ENCODE measurements at places on chromosomes 3 and 15.

- H3K36me3 ChIP-seq = no peaks in the 10 kb centered on the region
- no peak overlapping the region for H3K27ac ChIP-seq
- no peaks in the 10 kb centered on the region for H3K27me3 ChIP-seq
- no peaks in the 10 kb centered on the region for H3K4me1 ChIP-seq
- H3K4me3 ChIP-seq = no peak overlapping the region
These were observed 103.1 kb downstream of the CNTN6 start for GRCh38 chr3:1195947-1196346.

- peak overlapping the region; percentile 24 for H3K4me3 ChIP-seq
- H3K27ac ChIP-seq = peak overlapping the region; percentile 60
- DNase-seq = no peak
These were observed 5.9 kb upstream of the ITPKA start for GRCh38 chr15:41487802-41488201.

DNA sequence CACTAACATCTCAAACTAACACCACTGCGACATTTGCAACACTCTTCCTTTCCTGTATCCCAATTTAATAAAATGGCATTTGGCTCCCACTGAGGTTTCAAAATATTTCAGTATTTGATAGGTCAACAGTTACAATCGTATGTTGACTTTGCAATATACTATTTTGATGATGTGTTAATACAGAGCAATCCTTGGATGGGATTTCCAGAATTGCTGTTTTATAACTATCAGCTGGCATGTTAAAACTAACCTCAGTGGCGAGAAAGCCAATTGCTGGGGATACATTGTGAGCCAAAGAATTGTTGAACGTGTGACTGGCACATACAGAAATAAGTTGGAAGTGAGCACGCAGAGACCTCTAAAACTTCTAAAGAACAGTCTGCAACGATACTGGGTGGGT, 226.1 kb upstream of the LYSMD4 start:
- H3K4me3 ChIP-seq = no peak overlapping the region
- H3K36me3 ChIP-seq = no peaks in the 10 kb centered on the region
- peaks cover 4% of the 10 kb centered on the region for H3K27me3 ChIP-seq
- DNase-seq = no peak
- H3K27ac ChIP-seq = no peak overlapping the region

DNA sequence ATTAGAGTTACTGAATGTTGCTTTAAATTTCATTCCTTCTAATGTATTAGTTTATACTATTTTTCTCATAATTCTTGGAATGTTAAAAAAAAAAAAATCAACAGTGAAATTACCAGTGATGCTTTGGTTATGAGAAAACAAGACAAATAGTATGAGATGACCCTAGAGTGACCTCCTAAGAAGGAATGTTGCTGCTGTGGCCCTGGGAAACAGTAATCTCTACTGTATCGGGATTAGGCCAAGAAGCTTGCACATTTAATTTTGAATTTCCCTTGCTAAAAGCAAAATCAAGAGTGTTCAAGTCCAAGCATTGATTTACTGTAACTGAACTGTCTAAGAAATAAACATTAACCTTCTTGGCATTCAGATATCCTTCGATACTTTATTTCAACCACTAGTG, 18.1 kb downstream of the TOPBP1 start:
- H3K36me3 ChIP-seq = peaks cover 78% of the 10 kb centered on the region
- no peaks in the 10 kb centered on the region for H3K27me3 ChIP-seq
- DNase-seq = no peak
- H3K4me3 ChIP-seq = no peak overlapping the region
- H3K4me1 ChIP-seq = peaks cover 8% of the 10 kb centered on the region

DNA sequence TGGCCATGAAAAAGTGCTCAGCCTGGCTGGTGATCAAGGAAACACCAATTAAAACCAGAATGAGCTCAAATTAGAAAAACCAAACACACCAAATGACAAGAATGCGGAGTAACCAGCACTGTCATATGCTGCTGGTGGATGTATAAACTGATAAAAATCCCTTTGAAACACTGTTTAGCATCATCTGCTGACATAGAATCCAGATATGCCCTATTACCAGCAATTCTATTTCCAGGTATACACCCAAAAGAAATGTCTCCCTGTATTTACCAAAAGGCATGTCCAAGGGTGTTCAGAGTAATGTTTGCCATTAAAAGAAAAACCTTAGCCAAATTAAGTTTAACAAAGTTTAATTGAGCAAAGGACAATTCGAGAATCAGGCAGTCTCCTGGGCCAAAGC, 138.6 kb downstream of the FMN1 start:
- H3K27ac ChIP-seq = no peak overlapping the region
- peaks cover 6% of the 10 kb centered on the region for H3K27me3 ChIP-seq
- no peaks in the 10 kb centered on the region for H3K36me3 ChIP-seq
- no peak overlapping the region for H3K4me3 ChIP-seq

DNA sequence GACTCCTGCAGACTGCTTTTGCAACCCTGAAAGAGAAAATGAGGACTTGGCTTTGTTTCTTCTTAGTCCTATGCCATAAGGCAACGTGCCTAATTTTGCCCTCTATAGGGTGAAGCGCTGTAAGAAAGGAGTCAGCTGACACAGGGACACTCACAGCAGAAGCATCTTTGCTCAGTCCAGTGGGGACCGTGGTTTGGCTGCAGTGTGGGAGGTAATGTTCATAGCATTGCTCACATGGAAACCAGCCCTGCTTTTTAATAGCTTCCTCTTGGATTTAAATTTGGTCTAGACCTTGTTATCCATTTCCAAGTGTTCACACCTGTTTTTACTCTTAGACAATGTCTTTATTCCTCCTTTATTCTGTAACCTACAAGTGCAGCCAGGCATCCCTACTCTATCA, 1032.1 kb downstream of the NTRK3 start:
- DNase-seq = no peak
- no peaks in the 10 kb centered on the region for H3K27me3 ChIP-seq
- no peaks in the 10 kb centered on the region for H3K4me1 ChIP-seq

GRCh38 chr3:40116478-40117177, 192.9 kb upstream of the EIF1B start:
- H3K4me1 ChIP-seq = no peaks in the 10 kb centered on the region
- no peaks in the 10 kb centered on the region for H3K36me3 ChIP-seq
- DNase-seq = no peak

DNA sequence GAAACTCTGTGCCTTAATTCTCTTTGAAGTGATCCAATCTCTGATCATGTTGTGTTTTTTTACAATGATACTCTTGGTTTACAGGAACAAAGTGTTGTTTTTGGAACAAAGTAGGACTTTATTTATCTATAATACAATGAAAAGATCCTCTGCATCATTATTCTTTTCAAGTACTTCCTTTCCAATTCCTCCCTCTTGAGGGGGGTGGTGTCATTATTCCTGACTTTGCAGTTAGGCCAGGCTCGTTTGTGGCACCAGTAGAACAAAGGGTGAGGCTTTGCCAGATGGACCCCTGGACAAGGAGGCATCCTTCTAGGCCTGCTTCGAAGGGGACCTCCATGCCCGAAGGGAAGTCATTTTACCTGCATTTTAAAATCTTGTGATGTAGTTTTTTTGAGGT, 41.7 kb upstream of the ZBTB38 start:
- no peaks in the 10 kb centered on the region for H3K36me3 ChIP-seq
- no peak for DNase-seq
- H3K4me3 ChIP-seq = no peak overlapping the region
- peaks cover 2% of the 10 kb centered on the region for H3K4me1 ChIP-seq
- H3K27me3 ChIP-seq = no peaks in the 10 kb centered on the region

- H3K27ac ChIP-seq = no peak overlapping the region
- H3K36me3 ChIP-seq = peaks cover 50% of the 10 kb centered on the region
These were observed 5.2 kb downstream of the ARPP19 start for GRCh38 chr15:52563501-52564060.

- no peak overlapping the region for H3K27ac ChIP-seq
- no peak overlapping the region for H3K4me3 ChIP-seq
- no peak for DNase-seq
- H3K27me3 ChIP-seq = no peaks in the 10 kb centered on the region
These were observed 887.0 kb downstream of the ROBO1 start for GRCh38 chr3:78880603-78881461.

- peaks cover 3% of the 10 kb centered on the region for H3K36me3 ChIP-seq
- no peak overlapping the region for H3K4me3 ChIP-seq
- no peak for DNase-seq
- H3K4me1 ChIP-seq = no peaks in the 10 kb centered on the region
- no peak overlapping the region for H3K27ac ChIP-seq
These were observed 43.6 kb upstream of the PIAS1 start for GRCh38 chr15:68010361-68011153.

DNA sequence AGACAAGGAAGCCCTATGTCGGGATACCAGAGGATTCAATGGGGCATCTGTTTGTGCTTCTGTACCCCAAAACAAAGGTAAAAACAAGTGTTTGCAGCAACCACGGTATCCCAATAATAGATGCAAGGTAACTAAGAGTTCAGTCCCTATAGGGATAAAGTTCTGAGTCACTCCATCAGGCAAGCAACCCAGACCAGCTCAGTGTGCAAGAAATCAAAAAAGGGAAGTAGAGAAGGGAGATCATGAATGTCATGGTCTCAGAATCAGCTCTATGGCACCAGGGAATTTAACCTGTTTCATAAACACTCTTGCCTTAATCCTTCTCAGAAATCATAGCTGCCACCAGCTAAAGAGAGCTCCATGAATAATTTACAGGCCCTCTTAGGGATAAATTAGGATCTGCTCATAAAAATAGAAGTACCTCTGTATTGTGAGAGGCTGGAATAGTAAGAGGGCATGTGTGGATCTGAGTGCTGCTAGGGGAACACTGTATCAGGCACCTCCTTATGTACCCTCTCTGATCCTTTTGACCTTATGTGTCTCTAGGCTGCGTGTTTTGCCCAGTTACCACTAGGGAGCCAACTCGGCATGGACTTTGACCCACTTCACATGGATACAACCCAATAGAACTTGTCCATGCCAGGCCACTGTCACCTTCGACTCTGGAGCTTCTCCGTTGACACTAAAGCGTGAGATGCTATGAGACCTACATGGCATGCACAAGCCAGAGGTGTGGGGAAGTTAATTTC, 754.6 kb downstream of the AGBL1 start:
- no peaks in the 10 kb centered on the region for H3K36me3 ChIP-seq
- H3K27me3 ChIP-seq = no peaks in the 10 kb centered on the region
- H3K4me3 ChIP-seq = no peak overlapping the region
- no peak overlapping the region for H3K27ac ChIP-seq
- DNase-seq = no peak

DNA sequence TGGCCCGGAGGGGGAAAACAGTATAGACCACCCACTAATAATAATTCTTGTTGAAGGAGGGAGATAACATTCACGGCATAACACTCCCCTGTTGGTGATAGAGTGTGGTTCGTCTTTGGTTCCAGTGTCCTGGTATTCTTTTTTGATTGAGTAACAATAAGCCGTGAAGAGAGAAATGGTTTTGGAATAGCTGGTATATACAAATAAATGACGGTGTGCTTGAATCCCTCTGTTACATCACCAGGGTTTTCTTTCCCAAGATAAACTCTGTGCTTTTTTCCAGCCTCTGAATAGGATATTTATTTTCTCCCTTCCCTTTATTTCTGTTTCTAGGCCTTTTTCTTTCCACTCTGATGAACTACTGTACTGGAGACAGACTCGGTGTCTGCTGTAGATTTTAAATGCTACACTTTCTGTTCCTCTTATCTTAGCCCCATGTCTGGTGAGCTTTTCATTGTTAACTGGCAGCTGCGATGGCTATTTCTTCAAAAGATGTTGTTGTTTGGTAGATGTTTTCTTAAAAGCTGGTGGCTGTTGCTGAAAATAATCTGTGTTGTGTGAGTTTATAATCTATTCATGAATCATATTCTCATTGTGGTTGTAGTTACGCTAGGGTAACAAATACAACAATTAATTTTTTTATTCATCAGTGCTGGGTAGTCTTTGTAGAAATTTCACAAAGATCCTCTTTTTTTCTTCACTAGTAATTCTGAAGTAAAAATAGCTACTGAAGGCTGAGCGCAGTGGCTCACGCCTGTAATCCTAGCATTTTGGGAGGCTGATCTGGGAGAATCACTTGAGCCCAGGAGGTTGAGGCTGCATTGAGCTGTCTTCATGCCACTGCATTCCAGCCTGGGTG, 15.5 kb upstream of the SCAANT1 start:
- H3K4me1 ChIP-seq = peaks cover 21% of the 10 kb centered on the region
- H3K27ac ChIP-seq = no peak overlapping the region

GRCh38 chr3:43287500-43287873, 1.1 kb downstream of the SNRK start:
- peaks cover 35% of the 10 kb centered on the region for H3K36me3 ChIP-seq
- H3K27ac ChIP-seq = peak overlapping the region; percentile 94
- H3K4me1 ChIP-seq = peaks cover 44% of the 10 kb centered on the region
- H3K4me3 ChIP-seq = peak overlapping the region; percentile 92
- peaks cover 5% of the 10 kb centered on the region for H3K27me3 ChIP-seq
- DNase-seq = no peak

DNA sequence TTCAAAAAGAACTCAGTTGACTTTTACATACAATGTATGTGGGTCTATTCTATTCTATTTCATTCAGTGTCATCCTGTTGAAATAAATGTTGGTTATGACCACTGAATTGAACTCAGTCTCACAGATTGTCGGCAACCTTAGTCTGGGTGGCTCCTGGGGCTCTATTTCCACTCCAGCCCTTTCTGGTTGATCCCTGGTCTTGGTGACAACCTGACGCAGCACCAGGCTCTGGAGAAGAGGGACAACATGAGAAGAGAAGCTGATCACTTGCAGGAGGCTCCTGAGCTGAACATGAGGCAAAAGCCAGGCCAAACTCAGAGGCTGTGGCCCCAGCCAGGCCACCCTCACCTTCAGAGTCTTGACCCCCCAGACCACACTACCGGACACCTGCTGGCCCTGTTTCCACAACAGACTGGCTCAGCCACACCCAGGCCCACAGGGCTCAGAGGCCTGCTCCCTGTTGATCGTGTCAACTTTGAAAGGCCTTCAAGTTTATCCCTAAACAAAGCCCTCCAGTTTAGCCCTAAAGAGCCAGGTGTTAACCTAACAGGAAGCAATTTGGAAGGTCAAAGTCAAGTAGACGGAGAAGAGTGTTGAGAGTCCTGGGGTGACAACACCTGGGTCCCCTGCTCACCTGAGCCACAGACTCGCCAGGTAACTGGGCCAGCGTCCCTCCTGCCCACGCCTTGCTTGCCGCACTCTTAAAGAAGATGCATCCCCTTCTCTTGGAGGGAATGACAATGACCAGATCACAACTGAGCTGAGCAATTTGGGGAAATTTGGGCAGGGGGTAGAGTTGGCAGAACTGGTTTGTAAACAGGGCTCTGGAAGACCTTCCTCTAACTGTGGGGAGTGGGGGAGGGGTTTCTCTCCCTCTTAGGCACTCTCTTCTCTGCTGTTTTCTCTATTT, 15.4 kb upstream of the MUC20 start:
- H3K4me1 ChIP-seq = no peaks in the 10 kb centered on the region
- no peak overlapping the region for H3K4me3 ChIP-seq
- no peak overlapping the region for H3K27ac ChIP-seq
- no peaks in the 10 kb centered on the region for H3K36me3 ChIP-seq
- no peaks in the 10 kb centered on the region for H3K27me3 ChIP-seq
- DNase-seq = no peak

DNA sequence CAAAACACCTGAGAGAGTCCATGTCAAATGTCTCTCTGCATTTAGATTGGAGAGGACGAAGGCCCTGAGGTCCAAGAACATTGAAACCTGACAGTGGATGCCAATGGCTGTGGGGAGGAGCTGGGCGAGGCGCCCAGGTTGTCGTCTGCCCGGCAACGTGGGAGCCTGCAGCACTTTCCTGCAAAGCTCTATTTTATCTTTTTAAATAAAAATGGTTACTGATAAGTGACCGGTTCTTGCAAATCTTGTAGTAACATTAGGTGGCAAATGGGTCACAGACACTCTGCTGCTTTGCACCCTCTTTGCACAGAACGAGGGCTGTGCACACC, 19.5 kb upstream of the FANCD2 start:
- no peaks in the 10 kb centered on the region for H3K27me3 ChIP-seq
- H3K36me3 ChIP-seq = peaks cover 12% of the 10 kb centered on the region
- no peak for DNase-seq
- H3K4me1 ChIP-seq = peaks cover 32% of the 10 kb centered on the region
- H3K27ac ChIP-seq = no peak overlapping the region
- no peak overlapping the region for H3K4me3 ChIP-seq
